ENCODE measurements at places on chromosomes 2 and 18.

GRCh38 chr2:2571301-2572150 lies 240.5 kb upstream of the MYT1L start:
- no peak for DNase-seq

GRCh38 chr18:42292654-42293053 lies 337.6 kb downstream of the PIK3C3 start:
- no peak for DNase-seq

- DNase-seq: no peak
Observed at GRCh38 chr2:177108890-177109289, 103.7 kb upstream of the HNRNPA3 start.

DNA sequence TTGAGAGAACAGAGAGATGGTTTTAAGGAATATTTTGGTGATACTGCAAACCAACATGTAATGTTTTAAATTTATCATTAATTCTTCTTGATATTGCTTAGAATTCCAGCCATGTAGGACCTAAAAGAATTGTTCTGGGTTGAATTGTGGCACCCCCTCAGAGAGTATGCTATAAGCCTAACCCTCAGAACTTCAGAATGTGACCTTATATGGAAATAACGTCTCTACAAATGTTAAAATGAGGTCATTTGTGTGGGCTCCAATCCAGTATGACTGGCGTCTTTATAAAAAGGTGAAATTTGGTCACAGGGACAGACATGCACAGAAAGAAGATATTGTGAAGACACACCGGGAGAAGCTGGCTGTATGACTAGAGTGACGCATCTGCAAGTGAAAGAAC lies 193.6 kb downstream of the NRXN1 start:
- no peak for DNase-seq

DNA sequence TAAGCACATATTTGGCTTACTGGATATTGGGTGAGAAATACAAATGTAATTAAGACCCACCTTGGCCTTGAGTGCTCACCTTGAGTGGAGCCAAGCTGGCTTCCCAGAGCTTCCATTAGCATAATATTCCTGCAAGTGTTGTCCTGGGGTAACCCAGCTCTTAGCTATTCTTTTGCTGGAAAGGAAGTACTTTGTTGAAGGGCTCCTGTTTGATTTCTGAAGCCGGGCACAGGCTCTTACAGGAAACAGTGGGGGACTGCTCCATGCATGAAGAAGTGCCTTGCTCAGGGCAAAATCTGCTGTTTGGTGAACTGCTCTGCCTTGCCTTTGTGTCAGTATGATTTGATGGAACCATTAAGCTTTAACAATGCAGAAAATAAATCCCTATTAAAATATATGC lies 325.4 kb downstream of the SMAD2 start:
- no peak for DNase-seq

Data from H1 (cell line).